Stimulated activated CD8-positive, alpha-beta memory T cell treated with anti-CD3 and anti-CD28 coated beads, Interleukin-15, amount 100 ng/mL, for 24 hours (primary cell): ENCODE measurements at places on chromosomes 13 and 19.

GRCh38 chr19:1251330-1252220 is 3.2 kb downstream of the MIDN start:
- no peak for DNase-seq

- no peak for DNase-seq
Measured at GRCh38 chr19:38913958-38914357, 2.0 kb upstream of the CCER2 start.

DNA sequence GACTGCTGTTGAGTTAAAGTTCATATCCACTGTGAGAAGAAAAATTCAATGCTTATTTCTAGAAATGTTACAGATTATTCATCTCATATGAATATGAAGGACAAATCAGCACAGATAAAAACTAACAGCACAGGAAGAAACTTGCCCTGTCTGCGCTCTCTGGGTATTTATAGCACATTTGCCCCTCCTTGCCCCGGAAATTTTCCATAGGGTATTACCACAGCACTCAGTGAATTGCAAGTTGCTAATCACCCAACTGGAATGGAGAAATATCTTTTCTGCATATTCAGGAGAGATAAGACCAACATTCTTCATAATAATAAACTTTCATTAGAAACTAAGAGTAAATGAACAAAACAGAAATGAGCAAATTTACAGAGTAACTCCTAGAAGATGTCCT is 318.0 kb upstream of the KLF12 start:
- DNase-seq = no peak

DNA sequence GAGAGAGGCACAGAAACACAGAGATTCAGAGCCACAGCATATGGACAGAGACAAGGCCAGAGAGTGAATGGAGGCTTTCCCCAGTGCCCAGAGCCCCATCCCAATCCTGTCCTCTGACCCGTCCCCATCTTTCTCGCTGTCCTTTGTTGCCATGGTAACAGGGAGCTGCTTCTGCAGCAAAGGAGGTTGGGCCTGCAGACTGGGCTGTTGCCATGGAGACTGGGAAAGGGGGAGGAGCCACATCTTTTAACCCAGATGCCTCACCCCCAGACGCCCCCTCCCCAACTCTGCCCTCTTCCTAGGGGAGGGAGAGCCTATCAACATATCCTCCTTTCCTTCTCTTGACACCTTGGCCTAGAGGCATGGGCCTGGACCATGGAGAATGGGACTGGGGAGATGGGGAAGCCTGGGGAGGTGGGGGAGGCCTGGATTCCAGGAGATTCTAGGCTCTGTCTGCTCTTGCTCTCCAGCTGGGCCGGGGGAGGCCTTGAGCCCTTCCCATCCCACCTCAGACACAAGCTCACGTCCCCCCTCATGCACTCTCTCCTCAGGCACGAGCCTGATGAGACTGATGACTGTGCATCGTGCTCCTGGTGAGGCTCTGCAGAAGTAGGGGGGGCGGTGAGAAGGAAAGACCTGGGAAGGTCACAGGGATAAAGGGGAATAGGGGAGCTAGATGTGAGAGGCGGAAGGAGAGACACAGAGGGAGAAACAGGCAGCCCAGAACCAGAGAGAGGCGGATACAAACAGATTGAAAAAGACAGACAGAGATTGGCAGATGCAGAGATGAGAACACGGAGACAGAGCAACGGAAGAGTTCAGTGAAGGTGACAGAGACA is 2.1 kb upstream of the ATP1A3 start:
- no peak for DNase-seq

- no peak for DNase-seq
Measured at GRCh38 chr19:9407827-9408226, 27.5 kb downstream of the ZNF266 start.

DNA sequence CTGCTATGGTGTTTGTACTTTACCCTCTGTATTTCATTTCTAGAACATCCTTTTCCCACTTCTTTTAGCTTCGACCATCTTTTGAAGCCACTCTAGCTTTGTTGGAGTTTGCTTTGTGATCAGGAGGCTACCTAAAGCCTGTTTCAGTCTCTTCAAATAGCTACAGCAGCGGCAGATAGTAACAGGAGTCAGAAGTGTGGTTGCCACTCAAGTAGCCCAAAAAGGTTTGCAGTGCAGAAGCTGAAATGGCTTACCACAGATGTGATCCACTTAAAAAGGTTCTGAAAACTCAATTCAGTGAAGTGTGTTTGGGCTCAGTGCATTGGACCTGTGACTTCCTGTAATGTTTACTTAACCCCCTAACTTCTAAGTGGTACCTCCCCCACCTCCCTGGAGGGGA is 26.2 kb downstream of the WASF3 start:
- DNase-seq = no peak

GRCh38 chr19:46979126-46980105 is 40.2 kb upstream of the NPAS1 start:
- DNase-seq = no peak

- no peak for DNase-seq
Measured at GRCh38 chr13:46145950-46146349, 36.0 kb downstream of the LCP1 start.

DNA sequence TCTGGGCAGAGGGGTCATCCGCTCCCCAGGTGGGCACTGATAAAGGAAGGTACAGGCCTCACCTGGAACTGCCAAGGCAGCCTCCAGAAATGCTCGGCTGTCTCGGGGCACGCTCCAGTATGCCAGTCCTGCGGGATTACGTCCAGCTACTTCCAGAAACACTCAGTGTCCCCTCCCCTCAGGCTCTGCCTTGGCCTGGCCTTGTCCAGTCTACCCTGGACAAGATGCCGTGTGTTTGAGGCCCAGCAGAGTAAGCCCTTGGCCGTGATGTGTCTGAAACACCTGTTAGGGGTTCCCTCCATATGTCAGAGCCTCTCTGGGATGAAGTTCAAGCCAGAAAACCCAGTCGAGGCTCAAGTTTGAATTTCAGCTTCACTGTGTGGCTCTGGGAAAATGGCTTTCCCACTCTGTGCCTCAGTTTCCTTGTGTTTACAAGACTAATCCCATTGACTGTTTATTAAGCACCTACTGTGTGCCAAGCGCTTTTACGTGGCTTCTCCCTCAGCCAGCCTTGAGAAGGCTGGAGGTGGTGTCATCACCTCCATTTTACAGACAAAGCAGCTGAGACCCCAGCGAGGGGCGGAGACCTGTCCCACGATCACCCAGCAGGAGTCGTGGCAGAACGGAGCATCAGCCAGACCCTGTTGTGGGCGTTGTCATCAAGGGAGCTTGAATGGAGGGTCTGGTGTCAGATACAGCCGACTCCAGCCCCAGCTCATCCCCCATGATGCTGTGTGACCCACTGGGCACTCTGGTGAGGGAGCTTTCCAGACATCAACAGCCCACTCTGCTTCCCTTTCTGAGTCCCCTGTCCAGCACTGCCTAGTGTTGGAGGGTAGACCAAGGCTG is 2.0 kb upstream of the PIK3R2 start:
- no peak for DNase-seq

GRCh38 chr19:42188665-42189064 is 28.8 kb downstream of the DEDD2 start:
- no peak for DNase-seq

DNA sequence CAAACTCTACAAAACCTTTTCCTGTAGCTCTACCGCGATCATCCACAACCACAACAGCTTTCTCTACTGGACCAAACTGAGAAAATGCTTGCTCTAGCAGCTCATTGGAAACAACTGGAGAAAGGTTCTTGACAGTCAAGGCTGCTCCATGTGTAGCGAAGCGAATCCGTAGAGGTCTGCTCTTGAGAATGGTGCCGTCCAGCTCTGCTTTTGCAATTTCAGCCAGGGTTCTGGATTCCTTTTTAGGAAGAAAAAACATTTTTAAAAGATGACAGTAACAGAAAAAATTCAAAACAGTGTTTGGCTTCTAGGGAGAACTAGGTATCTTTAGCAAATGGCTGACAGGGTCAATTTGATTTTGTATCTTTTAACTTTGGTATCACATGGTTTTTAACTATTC is 10.4 kb downstream of the PSPC1 start:
- DNase-seq = no peak

- DNase-seq = no peak
Measured at GRCh38 chr19:49775742-49776370, 9.1 kb downstream of the AP2A1 start.

DNA sequence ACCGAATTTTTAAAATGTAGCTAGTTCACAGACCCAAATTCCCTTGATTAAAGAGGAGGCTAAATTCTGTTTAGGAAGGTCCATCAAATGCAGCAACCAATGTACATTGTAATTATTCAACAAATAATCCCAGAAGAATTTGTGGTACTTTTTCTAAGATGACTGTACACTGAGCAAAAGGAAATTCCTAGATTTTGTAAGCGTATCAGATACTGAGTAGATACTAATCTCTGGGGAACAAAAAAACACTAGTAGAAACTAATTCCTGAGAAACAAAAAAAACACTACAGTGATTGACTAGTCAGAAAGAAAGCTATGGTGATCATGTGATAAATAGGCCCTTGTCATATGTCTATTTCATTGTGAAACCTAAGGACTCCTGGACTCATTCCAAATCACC is 246.1 kb downstream of the PCDH17 start:
- no peak for DNase-seq

- no peak for DNase-seq
Measured at GRCh38 chr13:55543053-55543452, 1597.7 kb upstream of the PRR20A start.

DNA sequence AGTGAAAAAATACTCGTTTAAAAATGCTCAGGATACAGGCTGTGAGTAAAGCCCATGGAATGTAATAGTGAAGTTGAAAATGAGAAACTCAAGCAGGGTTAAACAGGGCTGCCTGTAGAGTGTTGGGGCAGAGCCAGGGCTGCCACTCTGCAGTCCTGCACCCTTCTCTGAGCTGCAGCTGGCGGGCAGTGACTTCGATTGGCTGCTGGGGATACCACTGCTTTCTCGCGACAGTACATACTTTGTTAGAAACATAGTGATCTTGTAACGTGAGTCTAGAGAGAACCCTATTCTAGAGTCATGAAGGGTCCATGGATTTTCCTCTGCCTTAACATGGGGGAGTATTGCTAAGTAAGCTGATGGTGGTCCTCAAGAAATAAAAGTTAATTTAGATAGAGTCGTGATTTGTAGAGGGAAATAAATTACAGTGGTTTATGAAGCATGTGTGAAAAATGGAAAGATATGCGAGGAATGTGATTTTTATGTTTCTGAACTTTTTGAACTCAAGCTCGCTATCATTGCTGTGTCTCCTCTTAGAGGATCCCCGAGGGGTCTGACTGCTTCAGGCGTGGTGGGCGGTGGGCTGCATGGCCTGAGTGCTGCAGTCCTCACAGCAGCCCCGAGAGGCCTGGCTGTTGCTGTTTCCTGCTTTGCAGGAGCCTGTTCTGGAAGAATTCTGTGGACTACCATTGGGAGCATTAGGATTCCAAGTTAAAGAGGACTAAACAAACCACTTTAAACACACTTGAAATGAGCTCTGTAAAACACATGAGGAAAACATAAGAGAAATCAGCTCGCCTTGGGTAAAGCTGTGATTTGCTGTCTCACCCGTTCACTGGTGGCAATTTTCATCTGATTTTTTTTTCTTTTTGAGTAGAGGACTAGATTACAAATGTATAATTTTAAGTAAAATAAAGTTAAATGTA is 95.7 kb downstream of the ARHGEF7 start:
- DNase-seq = no peak

DNA sequence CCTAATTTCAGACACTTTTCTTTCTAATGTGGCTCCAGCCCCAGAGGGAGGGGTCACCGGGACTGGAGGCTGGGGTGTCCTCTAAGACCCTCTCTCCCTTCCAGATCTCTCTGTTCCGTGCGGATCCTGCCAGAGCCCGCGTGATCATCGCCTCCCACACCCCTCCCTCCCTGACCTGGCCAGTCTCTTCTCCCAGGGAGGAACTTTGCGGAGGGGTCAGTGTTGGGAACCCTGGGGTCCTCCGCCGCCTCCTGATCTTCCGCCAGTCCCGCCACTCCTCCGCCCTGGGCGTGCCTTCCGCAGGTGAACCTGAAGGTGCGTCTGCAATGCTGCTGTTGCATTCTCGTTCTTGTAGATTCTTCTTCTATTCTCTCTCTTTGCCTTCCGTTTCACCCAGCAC is 9.1 kb downstream of the SOX21 start:
- no peak for DNase-seq

- no peak for DNase-seq
Measured at GRCh38 chr13:30453727-30454126, 12.0 kb downstream of the HMGB1 start.

- peak; percentile 59 for DNase-seq
Measured at GRCh38 chr19:17488593-17489391, 18.5 kb downstream of the SLC27A1 start.

DNA sequence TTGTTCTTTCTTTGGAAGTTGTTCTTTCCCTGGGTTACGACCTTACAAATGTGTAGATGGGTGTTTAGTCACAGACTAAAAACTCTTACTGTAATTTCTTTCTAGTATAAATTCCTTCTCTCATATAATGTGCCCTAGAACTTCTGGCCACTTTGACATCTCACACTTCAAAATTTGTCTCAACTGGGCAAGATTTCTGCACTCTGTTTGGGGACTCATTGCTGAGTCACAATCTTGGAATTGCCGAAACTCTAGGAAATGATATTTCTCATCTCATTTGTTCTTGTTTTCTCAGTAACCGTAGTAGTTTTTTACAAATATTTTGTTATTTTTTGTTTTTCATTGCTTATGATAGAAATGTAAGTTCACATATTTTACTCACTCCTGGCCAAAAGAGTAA is 2523.2 kb upstream of the PCDH20 start:
- no peak for DNase-seq

- no peak for DNase-seq
Measured at GRCh38 chr13:24217601-24218281, 57.2 kb downstream of the SPATA13 start.

GRCh38 chr19:29119590-29119989 is 93.4 kb downstream of the UQCRFS1 start:
- DNase-seq = no peak

GRCh38 chr13:21116141-21116540 is 54.8 kb upstream of the LATS2 start:
- DNase-seq = no peak

DNA sequence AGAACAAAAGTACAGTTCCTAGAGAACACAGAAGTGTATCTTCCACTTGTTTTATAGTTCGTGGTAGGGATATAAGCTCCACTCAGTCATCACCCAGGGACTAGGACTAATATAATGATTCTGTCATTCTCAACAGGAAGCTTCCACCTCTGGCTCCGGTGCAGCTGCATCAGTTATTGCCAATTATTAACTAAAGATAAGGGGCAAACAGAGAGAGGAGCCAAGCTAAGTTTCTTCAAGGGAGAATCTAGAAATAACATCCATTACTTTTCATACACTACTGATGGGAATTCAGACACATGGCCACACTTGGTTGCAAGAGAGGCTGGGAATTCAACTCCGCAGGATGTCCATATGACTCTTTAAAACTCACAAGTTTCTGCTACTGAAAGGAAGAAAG is 917.9 kb downstream of the OLFM4 start:
- DNase-seq = no peak

GRCh38 chr19:45402298-45403061 is 2.4 kb downstream of the PPP1R13L start:
- DNase-seq = no peak

- DNase-seq = no peak
Measured at GRCh38 chr13:22288496-22288895, 617.6 kb downstream of the FGF9 start.

- no peak for DNase-seq
Measured at GRCh38 chr13:98803111-98803561, 50.7 kb upstream of the SLC15A1 start.
